ENCODE measurements at places on chromosomes 11 and 22. TPM values are rescaled to one million over a fixed set of nuclear protein-coding genes. Genes with fewer than 3 reads are reported as not detected.

Gene GAL
- total RNA-seq = not detected

Gene ELFN2
- under 0.01 TPM for total RNA-seq

Gene POU2AF3
- not detected for total RNA-seq

Gene KBTBD3
- 1.3 TPM for total RNA-seq

Gene MRGPRX4
- total RNA-seq = not detected

Gene TUBA8
- total RNA-seq = 0.58 TPM

Gene RAB38
- total RNA-seq = 0.28 TPM

Gene DLG2
- 1.4 TPM for total RNA-seq

Gene TRIM51
- not detected for total RNA-seq

Gene MMP12
- total RNA-seq = not detected

Gene TPH1
- total RNA-seq = under 0.01 TPM

Gene FXYD6
- total RNA-seq = under 0.01 TPM

Gene MIAT
- 1.1 TPM for total RNA-seq

Gene SH3BP1
- total RNA-seq = 7.9 TPM

Gene TMEM134
- total RNA-seq = 30.7 TPM

Data from regular cardiac myocyte (primary cell).